ENCODE measurements at places on chromosomes 12 and 14. TPM values are rescaled to one million over a fixed set of nuclear protein-coding genes. Genes with fewer than 3 reads are reported as not detected.

Gene TSPAN31
- 18.9 TPM for total RNA-seq

Gene KLRD1
- total RNA-seq: 0.06 TPM

Gene GSC
- not detected for total RNA-seq

Gene PTPRO
- not detected for total RNA-seq

Gene KRT8
- total RNA-seq: 719 TPM

Gene PFDN5
- 519 TPM for total RNA-seq

Gene KRT3
- total RNA-seq: 0.33 TPM

Gene PLEKHG7
- total RNA-seq: not detected

Gene OR6C2
- not detected for total RNA-seq

Gene EML5
- 0.66 TPM for total RNA-seq

GRCh38 chr14:91400696-91401095, 16.9 kb downstream of the CCDC88C start:
- peaks cover 7% of the 10 kb centered on the region for H3K4me1 ChIP-seq
- no peak overlapping the region for H3K27ac ChIP-seq
- H3K4me3 ChIP-seq: no peak overlapping the region
- DNase-seq: peak; percentile 32
- no peaks in the 10 kb centered on the region for H3K27me3 ChIP-seq

- peaks cover 70% of the 10 kb centered on the region for H3K27me3 ChIP-seq
- no peak overlapping the region for H3K27ac ChIP-seq
- H3K4me1 ChIP-seq: peaks cover 6% of the 10 kb centered on the region
- DNase-seq: no peak
- no peak overlapping the region for H3K4me3 ChIP-seq
These were observed 1.9 kb downstream of the CCDC177 start for GRCh38 chr14:69572841-69573135.

DNA sequence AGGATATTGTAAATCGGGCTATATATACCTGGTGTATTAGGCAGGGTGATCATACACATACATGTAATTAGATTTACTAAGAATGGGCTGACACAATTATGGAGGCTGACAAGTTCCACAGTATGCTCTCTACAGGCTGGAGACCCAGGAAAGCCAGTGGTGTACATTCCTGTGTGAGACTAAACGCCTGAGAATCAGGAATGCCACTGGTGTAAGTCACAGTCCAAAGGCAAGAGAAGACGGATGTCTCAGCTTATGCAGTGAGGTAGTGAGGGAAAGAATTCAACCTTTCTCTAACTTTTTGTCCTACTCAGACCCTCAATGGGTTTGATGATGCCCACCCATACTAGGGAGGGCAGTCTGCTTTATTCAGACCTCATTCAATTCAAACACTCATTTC, 57.1 kb downstream of the METTL25 start:
- no peak overlapping the region for H3K4me3 ChIP-seq
- no peak overlapping the region for H3K27ac ChIP-seq
- no peak for DNase-seq
- H3K36me3 ChIP-seq: no peaks in the 10 kb centered on the region

DNA sequence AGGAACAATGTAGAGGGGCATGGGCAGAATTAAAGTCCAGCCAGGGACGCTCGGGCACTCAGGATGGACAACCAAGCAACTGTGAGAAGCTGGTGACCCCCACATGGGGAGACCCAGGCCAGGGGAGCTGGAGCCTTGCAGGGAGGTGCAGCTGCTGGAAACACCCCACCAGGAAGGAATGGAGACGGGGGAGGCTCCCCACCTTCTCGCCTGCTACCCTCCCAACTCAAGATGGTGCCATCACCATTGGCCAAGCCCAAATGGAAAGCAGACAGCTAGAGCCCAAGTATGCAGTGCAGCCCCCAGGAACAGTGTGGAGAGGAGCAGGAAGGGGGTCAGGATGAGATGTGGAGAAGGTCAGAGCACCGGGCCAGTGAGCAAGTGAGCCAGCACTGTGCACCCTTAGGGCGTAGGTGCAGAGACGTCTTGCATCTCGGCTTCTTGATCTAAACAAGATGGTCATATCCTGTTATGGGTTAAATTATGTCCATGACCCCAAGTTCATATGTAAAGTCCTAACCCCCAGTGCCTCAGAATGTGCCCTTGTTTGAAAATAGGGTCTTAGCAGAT, 159.5 kb downstream of the RIMBP2 start:
- no peaks in the 10 kb centered on the region for H3K27me3 ChIP-seq
- no peak for DNase-seq
- no peak overlapping the region for H3K27ac ChIP-seq
- H3K36me3 ChIP-seq: no peaks in the 10 kb centered on the region
- H3K4me3 ChIP-seq: no peak overlapping the region

DNA sequence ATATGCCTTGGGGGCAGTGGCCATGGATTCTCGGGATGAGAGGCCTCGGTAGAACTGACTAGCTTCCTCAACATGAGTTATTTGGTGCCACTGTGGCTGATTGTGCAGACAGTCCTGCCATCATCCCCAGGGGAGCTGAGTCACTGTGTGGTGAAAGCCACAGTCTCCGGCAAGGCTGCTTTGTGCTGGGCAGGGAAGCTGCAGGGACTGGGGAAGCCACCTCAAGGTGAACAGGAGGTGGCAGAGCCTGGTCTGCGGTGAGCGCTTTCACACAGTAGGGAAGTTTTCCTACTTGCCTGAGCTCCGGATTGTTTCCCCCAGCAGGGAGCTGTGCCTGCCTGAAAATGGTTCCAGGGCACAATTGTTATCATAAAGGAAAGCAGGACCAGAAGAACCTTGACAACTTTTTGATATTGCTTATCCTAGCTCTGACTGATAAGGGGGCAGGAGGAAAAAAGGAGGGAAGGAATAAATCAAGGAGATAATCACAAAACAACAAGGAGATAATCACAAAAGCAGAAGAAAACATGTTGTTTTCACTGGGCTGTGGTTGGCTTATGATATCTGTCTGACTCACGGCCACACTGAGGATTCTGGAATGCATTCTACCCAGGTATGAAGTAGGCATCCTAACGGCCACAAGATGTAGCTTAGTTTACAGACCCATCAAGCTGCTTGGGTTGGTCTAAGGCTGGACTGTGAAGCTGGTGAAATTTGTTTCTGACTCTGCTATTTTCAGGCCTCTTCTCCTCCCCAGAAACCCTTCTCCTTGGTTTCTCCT, 32.2 kb upstream of the GNG2 start:
- no peaks in the 10 kb centered on the region for H3K36me3 ChIP-seq
- H3K4me3 ChIP-seq: peak overlapping the region; percentile 54
- peak; percentile 94 for DNase-seq
- H3K27me3 ChIP-seq: no peaks in the 10 kb centered on the region
- H3K4me1 ChIP-seq: peaks cover 31% of the 10 kb centered on the region

DNA sequence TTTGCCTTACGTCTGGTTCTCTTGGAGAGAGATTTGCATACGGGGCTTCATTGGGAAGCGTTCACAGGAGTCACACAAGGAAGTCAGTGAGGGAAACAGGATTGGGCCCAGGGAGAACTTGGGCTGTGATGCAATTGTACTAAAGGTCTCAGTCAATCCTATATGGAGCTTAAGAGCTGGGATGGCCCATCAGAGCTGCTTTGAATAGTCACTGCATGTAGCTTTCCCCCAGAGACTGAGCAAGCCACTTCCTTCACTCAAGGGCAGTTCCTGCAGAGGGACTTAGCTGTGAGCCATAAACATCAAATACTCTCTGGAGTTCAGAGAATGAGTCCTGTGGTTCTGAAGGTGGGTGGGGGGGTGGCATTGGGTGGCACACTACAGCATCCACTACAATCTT, 605.4 kb downstream of the MED13L start:
- H3K4me3 ChIP-seq: no peak overlapping the region
- H3K27me3 ChIP-seq: peaks cover 37% of the 10 kb centered on the region
- no peak overlapping the region for H3K27ac ChIP-seq
- no peak for DNase-seq

GRCh38 chr12:131795690-131796410, 32.3 kb upstream of the MMP17 start:
- no peak overlapping the region for H3K4me3 ChIP-seq
- no peaks in the 10 kb centered on the region for H3K27me3 ChIP-seq
- DNase-seq: no peak
- peaks cover 18% of the 10 kb centered on the region for H3K36me3 ChIP-seq

DNA sequence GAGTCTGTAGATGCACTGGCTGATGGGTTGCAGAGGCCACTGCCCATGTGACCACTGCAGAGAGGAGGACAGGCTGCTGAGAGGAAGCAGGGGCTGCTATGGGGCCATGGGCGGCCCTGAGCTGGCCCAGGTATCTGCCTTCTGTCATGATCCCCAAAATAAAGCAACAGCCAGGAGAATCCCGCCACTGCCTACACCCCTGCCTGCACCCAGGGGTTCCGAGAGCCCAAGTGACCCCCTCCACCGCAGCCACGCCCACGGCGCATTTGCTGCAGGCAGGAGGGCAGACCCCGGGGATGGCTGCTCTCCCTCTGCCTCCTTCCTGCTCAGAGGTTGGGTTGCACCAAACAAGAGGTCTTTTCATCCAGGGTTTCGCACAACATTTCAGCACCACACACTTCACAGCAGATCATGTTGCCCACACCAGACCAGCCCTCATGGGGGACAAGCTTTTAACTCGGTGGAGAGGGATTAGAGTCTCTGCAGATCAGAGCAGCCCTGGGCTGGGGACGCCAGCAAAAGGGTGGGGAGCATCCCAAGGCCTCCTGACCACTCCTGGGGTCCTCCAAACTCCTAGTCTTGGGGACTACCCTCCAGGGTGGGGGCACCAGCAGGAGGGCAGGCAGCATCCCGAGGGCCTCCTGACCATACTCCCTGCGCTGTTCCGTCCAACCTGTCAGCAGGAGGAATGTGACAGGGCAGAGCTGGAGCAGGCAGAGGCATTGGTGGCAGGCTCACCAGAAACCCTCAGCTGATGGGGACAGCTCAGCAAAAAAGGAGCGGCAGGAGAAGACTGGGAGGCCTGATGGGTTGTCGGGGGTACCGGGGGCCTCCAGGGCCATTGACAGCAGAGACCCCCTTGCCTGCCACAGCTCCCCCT, 14.1 kb downstream of the CCDC85C start:
- H3K4me1 ChIP-seq: peaks cover 9% of the 10 kb centered on the region
- no peaks in the 10 kb centered on the region for H3K27me3 ChIP-seq
- DNase-seq: no peak
- H3K4me3 ChIP-seq: no peak overlapping the region
- no peak overlapping the region for H3K27ac ChIP-seq

GRCh38 chr12:130972586-130972950, 18.9 kb downstream of the ADGRD1 start:
- DNase-seq: no peak
- H3K27me3 ChIP-seq: peaks cover 98% of the 10 kb centered on the region
- no peak overlapping the region for H3K27ac ChIP-seq
- no peak overlapping the region for H3K4me3 ChIP-seq
- H3K4me1 ChIP-seq: no peaks in the 10 kb centered on the region

GRCh38 chr12:80559766-80560165, 115.7 kb downstream of the PTPRQ start:
- H3K27me3 ChIP-seq: no peaks in the 10 kb centered on the region
- H3K4me1 ChIP-seq: no peaks in the 10 kb centered on the region
- no peak overlapping the region for H3K4me3 ChIP-seq
- H3K27ac ChIP-seq: no peak overlapping the region
- no peaks in the 10 kb centered on the region for H3K36me3 ChIP-seq
- no peak for DNase-seq

GRCh38 chr14:60512126-60512525, 3.2 kb downstream of the SIX6 start:
- no peaks in the 10 kb centered on the region for H3K4me1 ChIP-seq
- no peak overlapping the region for H3K4me3 ChIP-seq
- no peaks in the 10 kb centered on the region for H3K36me3 ChIP-seq
- H3K27me3 ChIP-seq: peaks cover 58% of the 10 kb centered on the region

GRCh38 chr14:51908086-51908485, 47.7 kb downstream of the GNG2 start:
- H3K36me3 ChIP-seq: peaks cover 5% of the 10 kb centered on the region
- DNase-seq: no peak
- no peak overlapping the region for H3K27ac ChIP-seq
- no peaks in the 10 kb centered on the region for H3K27me3 ChIP-seq

GRCh38 chr12:10368206-10369171, 21.4 kb downstream of the KLRK1 start:
- no peak overlapping the region for H3K27ac ChIP-seq
- H3K4me1 ChIP-seq: peaks cover 19% of the 10 kb centered on the region
- DNase-seq: no peak
- H3K27me3 ChIP-seq: no peaks in the 10 kb centered on the region
- H3K36me3 ChIP-seq: no peaks in the 10 kb centered on the region
- H3K4me3 ChIP-seq: no peak overlapping the region

DNA sequence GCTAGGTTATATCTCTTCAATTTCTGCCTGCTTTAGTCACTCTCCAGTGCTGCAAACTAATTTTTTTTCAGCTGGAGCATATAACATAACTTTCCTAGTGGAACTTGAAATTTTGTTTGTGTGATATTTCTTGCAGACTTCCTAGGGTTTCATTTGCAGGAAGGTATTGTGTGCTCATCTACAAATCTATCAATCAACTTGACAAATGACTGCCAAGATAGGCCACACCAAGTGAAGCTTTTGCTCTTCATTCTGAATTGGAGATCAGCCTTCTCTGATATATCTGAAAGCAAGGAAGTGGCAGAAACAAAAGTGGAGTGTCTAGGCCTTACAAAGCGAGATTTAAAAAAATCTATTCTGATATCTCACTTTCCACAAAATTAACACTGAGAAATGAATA, 551.1 kb upstream of the LRFN5 start:
- H3K36me3 ChIP-seq: no peaks in the 10 kb centered on the region
- DNase-seq: no peak
- H3K4me3 ChIP-seq: no peak overlapping the region
- H3K4me1 ChIP-seq: no peaks in the 10 kb centered on the region
- no peaks in the 10 kb centered on the region for H3K27me3 ChIP-seq

- H3K36me3 ChIP-seq: no peaks in the 10 kb centered on the region
- no peaks in the 10 kb centered on the region for H3K4me1 ChIP-seq
- no peak overlapping the region for H3K4me3 ChIP-seq
- no peak for DNase-seq
These were observed 314.3 kb upstream of the RTL1 start for GRCh38 chr14:101217616-101218371.

- DNase-seq: no peak
- H3K27me3 ChIP-seq: no peaks in the 10 kb centered on the region
- H3K36me3 ChIP-seq: peaks cover 45% of the 10 kb centered on the region
- no peak overlapping the region for H3K4me3 ChIP-seq
- no peak overlapping the region for H3K27ac ChIP-seq
These were observed 7.0 kb downstream of the CKAP4 start for GRCh38 chr12:106240821-106241220.

GRCh38 chr12:67601126-67601525, 47.4 kb upstream of the DYRK2 start:
- H3K27ac ChIP-seq: no peak overlapping the region
- no peak overlapping the region for H3K4me3 ChIP-seq
- no peaks in the 10 kb centered on the region for H3K4me1 ChIP-seq
- no peak for DNase-seq
- H3K27me3 ChIP-seq: no peaks in the 10 kb centered on the region

- H3K27me3 ChIP-seq: no peaks in the 10 kb centered on the region
- DNase-seq: no peak
- H3K27ac ChIP-seq: no peak overlapping the region
- H3K4me1 ChIP-seq: no peaks in the 10 kb centered on the region
- no peak overlapping the region for H3K4me3 ChIP-seq
- H3K36me3 ChIP-seq: no peaks in the 10 kb centered on the region
These were observed 405.5 kb downstream of the MDGA2 start for GRCh38 chr14:47269756-47270492.

GRCh38 chr12:13149411-13149810, 45.9 kb upstream of the GSG1 start:
- no peaks in the 10 kb centered on the region for H3K36me3 ChIP-seq
- no peak overlapping the region for H3K4me3 ChIP-seq
- H3K27me3 ChIP-seq: no peaks in the 10 kb centered on the region
- peaks cover 8% of the 10 kb centered on the region for H3K4me1 ChIP-seq
- H3K27ac ChIP-seq: no peak overlapping the region

- H3K27ac ChIP-seq: no peak overlapping the region
- H3K4me3 ChIP-seq: no peak overlapping the region
- H3K27me3 ChIP-seq: peaks cover 66% of the 10 kb centered on the region
These were observed 120.4 kb downstream of the STAB2 start for GRCh38 chr12:103707446-103707845.

All from PC-3 (cell line).